ENCODE measurements at places on chromosomes 1 and 21.

- DNase-seq: no peak
Measured at GRCh38 chr1:27658951-27659496, 13.0 kb downstream of the IFI6 start.

GRCh38 chr1:233299450-233299849 is 3.9 kb upstream of the PCNX2 start:
- DNase-seq: no peak

DNA sequence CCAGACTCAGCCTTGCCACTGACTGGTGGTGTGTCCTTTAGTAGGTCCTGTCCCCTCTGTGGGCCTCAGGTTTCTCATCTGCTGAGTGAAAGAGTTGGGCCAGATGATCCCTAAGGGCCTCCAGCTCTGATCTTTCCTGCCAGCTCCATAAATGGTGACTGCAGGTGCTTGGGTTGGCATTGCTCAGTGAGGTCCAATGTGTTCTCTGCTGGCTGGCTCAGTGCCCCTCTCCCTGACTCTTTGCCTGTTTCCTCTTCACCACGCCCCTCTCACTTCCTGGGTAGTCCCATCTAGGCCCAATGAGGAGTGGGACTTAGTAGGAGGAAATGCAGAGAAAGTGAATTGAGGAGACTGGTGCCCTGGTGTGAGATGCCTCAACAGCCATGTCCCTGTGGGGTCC is 36.6 kb downstream of the UBE2T start:
- DNase-seq: no peak

- DNase-seq: no peak
Measured at GRCh38 chr1:13498553-13498952, 15.2 kb downstream of the LRRC38 start.

GRCh38 chr1:32350785-32351398 is 11.4 kb downstream of the FAM229A start:
- peak; percentile 83 for DNase-seq

GRCh38 chr1:36118447-36119204 is 6.4 kb downstream of the COL8A2 start:
- DNase-seq: no peak

- no peak for DNase-seq
Measured at GRCh38 chr1:200152336-200152735, 124.8 kb downstream of the NR5A2 start.

- DNase-seq: no peak
Measured at GRCh38 chr21:37671381-37671780, 244.9 kb downstream of the KCNJ6 start.

- no peak for DNase-seq
Measured at GRCh38 chr1:165842023-165842670, 14.7 kb downstream of the UCK2 start.

GRCh38 chr1:229943988-229944743 is 122.9 kb upstream of the GALNT2 start:
- no peak for DNase-seq

Data from A549 (cell line).